ENCODE measurements at places on chromosomes 1 and 21.
A peak's percentile ranks its signal among the peaks of the same experiment; 100 is the strongest.

DNA sequence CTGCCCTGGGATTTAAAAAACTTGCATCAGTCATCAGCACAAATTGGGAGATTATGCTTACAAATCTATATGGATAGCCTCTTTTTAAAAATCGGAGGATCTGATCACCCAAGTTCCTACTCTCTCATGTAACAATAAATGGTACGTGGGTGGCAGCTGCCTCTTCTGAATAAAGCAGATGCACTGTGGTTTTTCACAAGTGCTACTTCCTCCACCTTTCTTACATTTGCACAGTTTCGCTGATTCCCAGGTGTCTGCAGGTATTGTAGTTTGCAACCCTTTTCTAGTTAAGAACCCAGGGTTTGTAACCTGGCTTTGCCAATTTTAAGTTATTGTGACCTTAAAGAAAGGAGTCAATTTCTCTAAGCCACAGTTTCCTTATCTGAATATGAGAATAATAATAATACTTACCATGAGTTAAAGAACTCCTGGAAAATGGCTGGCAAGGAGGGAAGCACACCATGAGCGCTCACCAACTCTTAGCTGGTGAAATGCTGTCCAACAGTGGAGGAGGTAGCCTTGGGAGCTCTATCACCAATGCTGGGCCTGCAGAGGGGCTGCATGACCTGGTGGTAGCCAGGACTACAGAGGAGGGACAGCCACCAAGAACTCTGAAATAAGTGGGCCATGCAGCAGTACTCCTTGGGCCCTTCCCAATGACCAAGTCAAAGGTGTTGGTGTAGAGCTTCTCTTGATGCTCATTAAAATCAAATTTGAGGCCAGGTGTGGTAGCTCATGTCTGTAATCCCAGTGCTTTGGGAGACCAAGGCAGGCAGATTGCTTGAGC is 30.2 kb upstream of the KCNA2 start:
- no peak for ATAC-seq

- no peak for ATAC-seq
Observed at GRCh38 chr1:96978444-96978843, 256.9 kb downstream of the PTBP2 start.

DNA sequence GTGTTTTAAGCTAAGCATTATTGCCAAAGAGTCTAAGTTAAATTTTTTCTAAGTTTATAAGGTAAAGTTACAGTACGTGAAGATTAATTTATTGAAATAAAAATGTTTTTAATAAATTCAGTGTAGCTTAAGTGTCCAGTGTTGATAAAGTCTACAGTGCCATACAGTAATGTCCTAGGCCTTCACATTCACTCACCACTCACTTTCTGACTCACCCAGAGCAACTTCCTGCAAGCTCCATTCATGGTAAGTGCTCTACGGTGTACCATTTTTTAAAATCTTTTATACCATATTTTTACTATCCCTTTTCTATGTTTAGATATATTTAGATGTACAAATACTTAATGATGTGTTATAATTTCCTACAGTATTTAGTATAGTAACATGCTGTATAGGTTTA is 173.2 kb downstream of the CACNA1E start:
- no peak for ATAC-seq

DNA sequence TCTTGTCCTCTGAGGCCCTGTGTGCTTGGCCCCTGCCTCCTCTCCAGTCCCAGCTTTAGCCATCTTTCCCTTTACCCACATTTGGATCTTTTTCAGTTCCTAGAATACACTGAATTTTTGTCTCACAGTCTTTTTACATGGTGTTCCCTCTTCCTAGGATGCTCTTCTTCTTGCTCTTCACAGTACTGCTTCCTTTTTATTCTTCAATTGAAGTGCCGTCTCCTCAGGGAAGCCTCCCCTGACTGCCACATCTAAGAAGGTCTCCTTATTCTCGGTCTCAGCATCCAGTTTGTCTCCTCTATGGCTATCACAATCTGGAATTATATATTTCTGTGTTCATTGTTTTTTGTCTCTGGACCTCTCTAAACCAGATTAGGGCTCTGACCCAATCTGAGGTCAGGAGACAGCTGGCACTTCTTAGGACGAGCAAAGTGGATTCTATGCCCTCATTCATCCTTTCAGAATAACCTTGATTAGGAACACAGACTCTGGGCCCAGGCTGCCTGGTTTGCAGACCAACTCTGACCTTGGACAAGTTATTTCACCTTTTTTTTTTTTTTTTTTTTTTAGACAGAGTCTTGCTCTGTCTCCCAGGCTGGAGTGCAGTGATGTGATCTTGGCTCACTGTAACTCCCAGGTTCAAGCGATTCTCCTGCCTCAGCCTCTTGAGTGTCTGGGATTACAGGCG is 3.2 kb upstream of the FGR start:
- no peak for ATAC-seq

DNA sequence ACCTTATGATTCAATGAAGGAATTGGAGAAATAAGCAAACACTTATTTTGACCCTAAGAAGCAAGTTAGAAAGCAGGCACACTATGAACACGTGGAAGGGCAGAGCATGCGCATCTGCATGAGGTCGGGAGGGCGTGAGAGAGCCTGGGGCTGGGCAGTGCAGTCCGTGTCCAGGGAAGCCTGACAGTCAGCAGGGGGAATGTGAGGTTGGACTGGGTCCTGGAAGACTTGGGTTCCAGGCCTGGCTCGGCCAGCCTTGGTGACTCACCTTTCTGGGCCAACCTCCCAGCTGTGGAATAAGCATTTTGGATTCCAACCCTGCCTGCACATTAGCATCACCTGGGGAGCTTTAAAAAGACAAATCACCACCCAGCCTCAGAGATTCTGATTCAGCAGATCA is 26.6 kb upstream of the LMX1A start:
- peak; percentile 65 for ATAC-seq

- no peak for ATAC-seq
Observed at GRCh38 chr1:185551008-185551407, 183.2 kb upstream of the HMCN1 start.

- no peak for ATAC-seq
Observed at GRCh38 chr1:55257958-55258357, 42.8 kb upstream of the USP24 start.

GRCh38 chr1:209648931-209649776 is 3.1 kb downstream of the LAMB3 start:
- peak; percentile 25 for ATAC-seq

DNA sequence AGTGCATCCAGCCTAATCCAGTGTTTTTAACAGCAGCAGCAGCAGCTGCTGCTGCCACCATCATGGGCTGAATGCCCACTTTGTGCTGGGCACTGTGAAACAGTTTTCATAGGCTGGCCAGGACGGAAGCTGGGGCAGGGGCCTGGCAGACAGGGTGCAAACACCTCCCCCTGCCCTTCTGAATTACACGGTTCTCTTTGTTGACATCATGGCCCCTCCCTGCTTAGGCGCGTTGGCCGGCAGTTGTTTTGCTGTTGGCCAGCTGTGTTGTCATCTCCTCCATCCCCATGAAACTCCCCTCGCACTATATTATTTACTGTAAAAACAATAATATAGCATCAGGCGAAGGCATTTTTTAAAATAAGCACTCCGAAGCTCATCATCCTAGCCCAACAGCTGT is 33.1 kb downstream of the PTPRU start:
- ATAC-seq: no peak

DNA sequence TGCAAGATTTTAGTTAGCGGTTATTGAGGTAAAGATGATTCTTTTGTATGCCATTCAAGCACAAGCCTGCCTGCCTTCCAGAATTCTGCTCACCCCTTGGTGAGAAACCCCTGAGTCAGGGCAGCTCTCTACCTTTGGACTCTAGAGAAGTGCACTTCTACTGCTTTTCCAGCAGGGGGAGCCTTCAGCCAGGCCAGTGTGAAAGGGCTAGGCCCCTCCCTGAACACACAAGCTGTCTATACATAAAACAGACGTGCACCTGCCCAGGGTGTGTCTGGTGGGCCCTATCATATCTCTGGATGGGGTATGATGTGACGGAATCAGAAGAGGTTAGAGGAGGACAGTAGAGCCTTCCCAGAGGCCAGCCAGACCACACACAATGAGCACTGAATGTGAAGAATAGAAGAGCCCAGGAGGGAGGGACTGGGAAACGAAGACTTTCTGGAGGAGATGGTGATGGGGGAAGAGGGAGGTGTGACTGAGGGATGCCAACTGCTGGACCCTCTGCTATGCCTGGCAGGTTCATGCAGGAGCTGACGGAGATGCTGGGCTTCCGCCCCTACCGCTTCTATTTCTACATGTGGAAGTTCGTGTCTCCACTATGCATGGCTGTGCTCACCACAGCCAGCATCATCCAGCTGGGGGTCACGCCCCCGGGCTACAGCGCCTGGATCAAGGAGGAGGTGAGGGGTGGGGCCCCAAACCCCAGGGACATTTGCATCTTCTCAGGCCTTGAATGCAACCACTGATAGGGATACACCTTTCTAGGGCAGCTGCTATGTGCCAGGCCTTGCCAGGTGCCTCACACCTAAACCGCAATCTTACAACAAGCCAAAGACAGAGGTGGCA is 13.0 kb upstream of the KCNC4 start:
- ATAC-seq: peak; percentile 75

DNA sequence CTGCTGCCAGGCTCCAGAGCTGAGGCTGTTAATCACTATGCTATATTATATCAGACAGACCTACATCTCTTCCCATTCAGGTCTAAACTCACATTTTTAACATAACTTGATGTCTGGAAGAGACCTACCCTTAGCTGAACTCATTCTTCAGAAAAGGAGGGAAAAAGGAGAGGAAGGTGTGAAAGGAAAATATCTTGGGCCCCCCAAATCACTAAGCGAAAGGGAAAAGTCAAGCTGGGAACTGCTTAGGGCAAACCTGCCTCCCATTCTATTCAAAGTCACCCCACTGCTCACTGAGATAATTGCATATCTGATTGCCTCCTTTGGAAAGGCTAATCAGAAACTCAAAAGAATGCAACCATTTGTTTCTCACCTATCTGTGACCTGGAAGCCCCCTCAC is 222.2 kb downstream of the ASTN1 start:
- ATAC-seq: no peak

DNA sequence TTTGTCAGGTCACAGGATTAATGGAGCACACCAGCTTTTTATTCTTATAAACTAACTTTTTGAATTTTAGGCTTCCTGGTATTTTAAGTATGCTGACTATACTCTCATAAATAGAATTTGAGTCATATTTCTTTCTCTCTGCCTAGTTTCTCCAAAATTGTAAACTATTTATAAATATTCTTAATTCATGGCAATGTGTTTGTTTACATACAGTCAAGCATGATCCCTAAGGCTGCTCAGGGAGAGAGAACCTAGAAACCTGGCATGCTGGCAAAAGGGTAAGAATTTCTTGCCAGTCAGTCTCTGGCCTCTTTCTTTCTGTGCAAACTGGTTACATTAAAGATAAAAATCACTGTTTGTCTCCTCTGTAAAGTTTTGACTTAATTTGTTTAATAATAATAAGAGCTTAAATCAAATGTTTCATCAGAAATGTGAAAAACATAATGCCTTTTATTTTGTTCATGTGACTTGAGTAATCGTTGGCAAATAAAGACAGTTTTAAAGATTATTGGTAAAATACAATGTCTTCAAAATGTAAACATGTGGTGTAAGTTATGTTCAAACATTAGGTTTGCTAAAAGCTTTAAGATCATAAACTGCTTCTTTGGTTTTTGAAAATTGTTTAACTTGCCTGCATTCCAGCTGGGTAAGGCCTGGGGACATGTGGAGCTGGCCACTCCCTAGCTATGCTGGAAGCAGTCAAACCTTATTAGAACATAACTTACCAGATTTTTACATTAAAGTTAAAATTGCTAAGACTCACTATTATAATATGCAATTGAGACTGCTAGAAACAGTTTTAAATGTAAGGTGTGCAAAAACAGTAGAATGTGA is 1401.7 kb downstream of the NCAM2 start:
- no peak for ATAC-seq

DNA sequence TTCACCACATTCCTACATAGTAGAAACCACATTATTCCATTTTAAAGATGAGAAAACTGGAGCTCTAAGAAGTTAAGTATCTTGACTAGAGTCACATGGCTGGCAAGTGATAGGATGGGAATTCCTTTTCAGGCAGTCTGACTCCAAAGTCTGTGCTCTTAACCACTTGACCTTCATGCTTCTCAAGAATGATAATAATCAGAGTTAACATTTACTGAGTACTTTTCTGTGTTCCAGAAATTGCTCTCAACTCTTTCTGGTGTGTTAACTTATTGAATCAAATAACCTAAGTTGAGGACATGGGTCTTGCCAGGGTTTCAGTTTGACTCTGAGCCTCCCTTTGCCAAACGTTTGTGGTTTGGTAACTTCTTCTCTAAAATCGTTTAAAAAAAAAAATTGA is 169.4 kb downstream of the RASAL2 start:
- ATAC-seq: no peak
